Central memory CD4-positive, alpha-beta T cell (primary cell): ENCODE measurements at places on chromosomes 4 and X.

DNA sequence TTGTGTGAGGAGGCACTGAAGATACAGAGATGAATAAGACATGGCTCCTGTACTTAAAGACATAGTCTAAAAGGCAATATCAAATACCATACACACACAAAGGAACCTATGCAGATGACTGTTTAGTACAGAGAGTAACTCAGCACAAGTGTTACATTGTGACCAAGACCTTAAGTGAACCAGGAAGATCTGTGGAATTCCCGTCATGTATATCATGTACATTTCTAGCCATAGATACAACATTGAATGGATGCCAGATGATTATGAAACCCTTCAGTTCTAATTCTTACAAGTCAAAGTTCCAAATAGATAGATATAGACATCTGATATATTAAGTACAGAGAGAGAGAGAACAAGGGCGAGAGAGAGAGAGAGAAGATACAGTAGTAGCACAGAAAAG, 73.2 kb downstream of the PAK3 start:
- no peak for DNase-seq

DNA sequence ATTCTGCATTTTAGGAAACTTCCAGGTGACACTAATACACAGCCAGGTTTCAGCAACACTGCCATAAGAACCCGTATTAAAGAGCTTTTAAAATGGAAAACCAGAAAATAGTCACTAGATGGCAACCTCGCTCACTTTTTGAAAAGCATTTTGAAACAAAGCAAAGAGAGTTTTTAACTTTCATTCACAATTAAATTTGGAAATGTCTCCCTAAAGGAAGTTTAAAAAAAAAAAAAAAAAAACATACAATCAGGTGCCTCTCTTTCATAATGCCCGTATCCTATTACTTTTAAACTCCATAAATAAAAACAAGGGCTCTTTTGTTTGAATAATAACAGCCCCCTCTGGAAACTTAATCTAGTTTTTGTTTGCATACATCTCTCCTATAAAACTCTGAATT, 20.3 kb downstream of the MEPE start:
- no peak for DNase-seq

DNA sequence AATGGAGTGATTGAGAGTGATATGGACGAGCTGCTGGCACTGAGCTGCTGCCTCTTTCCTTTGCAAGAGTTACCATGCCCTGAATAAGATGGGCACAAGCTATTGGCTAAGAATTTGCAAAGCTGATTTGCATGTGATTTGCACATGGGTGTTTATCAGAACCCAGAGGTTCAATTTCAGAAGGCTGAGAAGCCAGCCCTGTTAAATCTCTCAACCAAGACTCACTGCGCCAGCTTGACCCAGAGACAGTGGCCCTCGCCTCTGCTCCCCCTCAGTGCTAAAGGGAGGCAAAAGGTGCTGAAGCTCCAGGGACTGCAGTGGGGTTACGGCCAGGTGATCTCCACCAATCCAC, 701 bp downstream of the ARHGAP4 start:
- DNase-seq = no peak

DNA sequence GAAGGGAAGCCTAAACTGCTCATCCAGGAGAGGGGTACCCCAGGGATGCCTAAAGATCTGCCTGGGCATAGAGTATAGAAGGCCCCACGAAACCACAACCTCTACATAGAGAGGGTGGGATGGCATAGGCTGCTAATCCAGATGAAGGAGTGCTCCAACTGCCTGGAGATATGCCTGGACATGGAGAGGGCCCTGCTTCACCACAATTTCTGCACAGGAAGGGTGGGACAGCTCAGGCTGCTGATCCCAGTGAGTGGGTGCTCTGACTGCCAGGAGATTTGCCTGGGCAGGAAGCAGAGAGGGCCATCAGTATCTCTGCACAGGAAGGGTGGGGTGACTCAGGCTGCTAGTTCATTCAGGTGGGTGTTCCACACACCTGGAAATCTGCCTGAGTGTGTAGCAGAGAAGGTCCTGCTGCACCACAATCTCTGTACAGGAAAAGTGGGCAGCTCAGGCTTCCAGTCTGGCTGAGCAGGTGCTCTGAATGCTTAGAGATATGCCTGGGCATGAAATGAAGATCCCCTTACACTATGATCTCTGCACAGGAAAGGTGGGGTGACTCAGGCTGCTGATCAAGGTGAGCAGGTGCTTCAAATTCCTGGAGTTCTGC, 61.1 kb downstream of the ZNF518B start:
- DNase-seq = no peak

GRCh38 chr4:98605216-98605615, 53.2 kb downstream of the TSPAN5 start:
- no peak for DNase-seq

GRCh38 chr4:85681221-85681657, 206.3 kb downstream of the ARHGAP24 start:
- no peak for DNase-seq

- no peak for DNase-seq
These were observed 1.9 kb downstream of the PHKA1 start for GRCh38 chrX:72712094-72712755.

DNA sequence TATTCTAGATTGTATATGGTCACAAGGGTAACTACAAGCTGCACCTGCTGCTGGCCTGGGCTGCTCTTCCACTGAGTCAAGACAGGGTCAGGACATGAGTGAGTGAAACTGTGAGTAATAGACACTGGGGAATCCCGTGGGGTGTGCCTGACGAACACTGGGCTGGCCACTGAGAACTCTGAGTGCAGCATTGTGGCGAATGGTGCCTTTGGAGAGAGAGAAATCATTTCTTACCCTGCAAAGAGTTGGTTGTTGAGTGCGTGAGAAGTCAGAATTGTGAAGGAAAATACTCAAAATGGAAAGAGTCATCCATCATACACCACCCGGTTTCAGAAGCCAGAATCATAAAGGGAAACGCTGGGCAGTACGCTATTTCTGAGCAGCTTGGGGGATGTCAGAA, 43.1 kb upstream of the LSM6 start:
- no peak for DNase-seq

DNA sequence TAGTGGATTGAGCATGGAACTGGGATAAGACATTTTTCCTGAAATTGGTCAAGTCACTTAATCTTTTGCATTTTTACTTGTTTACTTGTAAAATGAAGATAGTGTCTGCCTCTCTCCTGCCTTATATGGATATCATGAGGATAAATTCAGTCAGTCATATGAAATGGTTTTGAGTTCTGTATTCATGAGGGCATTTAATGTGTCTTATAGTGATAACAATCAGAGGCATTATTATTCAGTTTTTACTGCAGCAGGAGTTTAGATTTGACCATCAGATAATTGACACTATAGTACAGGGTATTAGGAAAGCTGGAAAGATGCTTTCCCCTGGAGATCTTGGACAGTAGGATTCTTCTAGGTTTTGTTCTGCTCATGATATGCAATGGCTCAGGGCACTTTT, 26.0 kb downstream of the NPNT start:
- no peak for DNase-seq

GRCh38 chr4:4824232-4824631, 35.2 kb upstream of the MSX1 start:
- DNase-seq = no peak

DNA sequence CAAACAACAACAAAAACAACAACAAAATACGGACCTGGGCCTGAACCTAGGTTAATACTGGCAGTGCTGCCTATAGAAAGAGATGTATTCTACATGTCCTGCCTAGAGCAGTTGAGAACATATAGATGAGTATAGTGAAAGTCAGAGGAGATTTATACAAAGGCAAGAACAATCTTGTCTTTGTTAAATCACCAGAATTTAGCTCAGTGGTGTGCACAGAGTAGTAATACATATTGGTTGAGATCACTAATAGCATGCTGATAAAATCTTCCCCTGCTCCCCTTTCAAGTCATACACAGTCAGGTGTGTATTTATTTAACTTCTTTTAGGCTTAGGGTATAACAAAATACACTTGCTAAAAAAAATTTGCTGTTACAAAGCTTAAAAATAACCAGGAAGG, 247.8 kb downstream of the ADGRL3 start:
- DNase-seq = no peak

- no peak for DNase-seq
These were observed 204.5 kb downstream of the ZNF674 start for GRCh38 chrX:46340696-46341095.

DNA sequence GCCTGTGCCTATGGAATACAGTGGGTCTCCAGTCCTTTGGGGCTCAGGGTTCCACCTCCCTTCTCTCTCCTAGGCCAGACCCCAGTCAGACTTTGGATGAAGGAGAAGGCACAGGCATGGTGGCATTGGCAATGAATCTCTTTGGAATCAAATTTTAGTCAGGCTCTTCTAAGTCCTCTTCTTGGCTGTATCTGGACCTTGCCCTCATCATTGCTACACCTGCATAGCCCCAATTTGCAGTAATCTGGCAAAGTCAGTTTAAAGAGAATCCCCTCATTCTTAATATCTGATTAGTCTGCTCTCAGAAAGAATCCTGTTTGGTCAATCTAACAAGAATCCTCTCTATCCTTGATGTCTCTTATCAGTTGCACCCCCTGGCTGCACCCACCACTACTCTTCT, 77.6 kb downstream of the SLC16A2 start:
- DNase-seq = no peak

DNA sequence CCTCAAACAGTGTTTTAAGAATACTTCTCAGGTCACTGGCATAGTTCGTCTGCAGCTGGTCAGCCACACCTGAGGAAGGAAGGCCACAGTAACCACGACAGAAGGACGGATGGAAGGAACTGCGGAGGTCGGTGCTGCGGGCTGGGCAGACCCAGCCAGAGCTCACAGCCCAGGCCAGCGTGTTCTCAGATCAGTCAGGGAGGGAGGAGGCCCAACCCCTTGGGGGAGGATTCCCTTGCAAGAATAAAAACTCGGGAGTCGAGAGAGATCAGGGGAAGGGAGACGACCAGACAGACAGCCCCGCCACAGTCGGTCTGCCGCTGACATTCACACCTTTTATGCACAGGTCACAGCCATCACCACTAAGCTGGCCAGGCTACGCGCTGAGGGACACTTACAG, 11.3 kb upstream of the MXD4 start:
- no peak for DNase-seq

- DNase-seq = no peak
These were observed 229.2 kb downstream of the SLC39A8 start for GRCh38 chr4:102116121-102116520.

GRCh38 chr4:16035843-16036242, 48.0 kb downstream of the PROM1 start:
- no peak for DNase-seq

DNA sequence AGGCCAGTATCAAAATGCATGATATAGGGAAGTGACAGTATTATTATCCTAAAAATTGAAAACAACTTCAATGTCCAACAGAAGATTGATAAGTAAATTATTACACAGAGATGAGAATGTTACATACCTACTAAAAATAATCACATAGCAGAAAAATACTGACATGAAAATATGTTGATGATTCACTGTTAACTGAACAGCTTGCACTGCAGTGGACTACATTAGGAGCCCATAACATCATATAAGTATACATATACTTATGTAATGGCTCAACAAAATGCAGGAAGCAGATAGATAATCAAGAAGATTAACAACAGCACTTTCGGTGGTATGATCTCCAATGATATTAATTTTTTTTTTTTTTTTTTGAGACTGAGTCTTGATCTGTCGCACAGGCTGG, 7.1 kb downstream of the CLOCK start:
- DNase-seq = no peak

- no peak for DNase-seq
These were observed 113.6 kb downstream of the RASGEF1B start for GRCh38 chr4:81358154-81358553.

- DNase-seq = no peak
These were observed 81.1 kb downstream of the SUPT20HL2 start for GRCh38 chrX:24232796-24233195.

DNA sequence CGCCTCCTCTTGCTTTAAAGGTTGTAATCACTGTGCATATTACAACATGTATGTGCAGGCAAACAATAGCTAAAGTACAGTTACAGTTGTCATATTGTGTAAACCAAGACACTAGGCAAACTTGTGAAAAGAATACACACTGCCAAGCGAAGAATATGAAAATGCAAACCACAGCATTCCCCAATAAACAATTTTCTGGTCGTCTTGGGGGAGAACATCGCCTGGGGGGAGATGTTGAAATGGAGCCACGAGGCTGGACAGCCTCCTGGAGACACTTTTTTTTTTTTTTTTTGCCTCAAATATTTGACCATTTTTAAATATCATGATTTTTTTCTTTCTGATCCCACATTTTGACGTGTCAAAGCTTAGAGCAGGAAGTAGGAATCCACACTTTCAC, 51.7 kb upstream of the PDLIM3 start:
- DNase-seq = no peak

DNA sequence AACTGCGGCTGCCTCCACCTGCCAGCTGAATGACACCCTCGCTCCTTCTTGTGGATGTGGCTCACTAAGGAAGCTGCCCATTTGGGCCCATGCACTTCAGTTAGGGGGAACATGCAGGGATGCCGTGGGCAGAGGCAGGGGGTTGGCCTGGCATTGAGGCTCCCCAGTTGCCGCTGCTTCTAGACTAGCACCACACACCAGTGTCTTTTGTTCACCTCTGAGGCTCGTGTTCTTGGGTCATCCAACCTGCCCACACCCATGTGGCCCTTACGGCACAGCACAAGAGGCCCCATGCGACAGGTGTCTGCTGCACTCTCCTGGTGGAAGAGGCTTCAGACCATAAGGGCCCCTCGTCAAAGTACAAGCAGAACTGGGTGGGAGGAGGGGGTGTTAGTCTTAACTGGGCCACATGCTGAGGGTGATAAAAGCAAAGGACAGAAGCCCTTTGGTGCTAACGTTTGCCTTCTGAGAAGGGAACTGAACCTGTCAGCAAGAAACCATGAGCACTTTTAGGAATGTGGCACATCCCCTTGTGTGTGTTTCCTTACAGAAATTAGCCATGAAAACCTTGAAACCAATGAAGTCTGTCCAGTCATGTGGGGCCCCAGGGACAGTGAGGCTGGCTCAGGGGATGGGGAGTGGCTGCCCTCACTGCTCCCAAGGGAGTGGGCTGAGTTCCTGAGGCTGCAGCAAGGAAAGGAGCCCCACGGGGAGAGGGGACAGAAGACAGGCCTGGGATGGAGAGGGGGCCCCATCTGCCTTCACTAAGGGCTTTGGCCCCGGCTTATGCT, 39.2 kb downstream of the MAP7D3 start:
- no peak for DNase-seq

DNA sequence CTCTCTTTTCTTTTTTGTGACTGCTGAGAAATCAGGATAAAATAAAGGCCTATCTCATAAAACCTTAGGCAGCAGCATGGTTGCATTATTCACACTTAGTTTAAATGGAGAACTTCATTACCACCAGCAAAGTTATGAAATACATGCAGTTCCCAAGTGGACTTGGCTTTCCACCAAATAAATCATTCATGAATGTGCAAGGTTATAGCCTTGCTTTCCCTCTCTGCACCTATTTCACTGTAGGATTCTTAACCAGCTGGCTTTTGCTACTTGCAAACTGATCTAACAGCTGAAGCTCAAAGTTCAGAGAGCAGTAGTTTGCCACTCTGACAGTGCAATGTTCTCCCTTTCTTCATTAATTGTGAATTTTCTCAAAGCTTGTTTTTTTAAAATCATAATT, 140.1 kb upstream of the SMIM31 start:
- DNase-seq = no peak

GRCh38 chr4:52848254-52848653, 13.9 kb upstream of the RASL11B start:
- DNase-seq = no peak

- DNase-seq = no peak
These were observed 78.2 kb downstream of the IL21 start for GRCh38 chr4:122542411-122543236.
